GM23248 (cell line): ENCODE measurements at places on chromosomes 3 and 15.

DNA sequence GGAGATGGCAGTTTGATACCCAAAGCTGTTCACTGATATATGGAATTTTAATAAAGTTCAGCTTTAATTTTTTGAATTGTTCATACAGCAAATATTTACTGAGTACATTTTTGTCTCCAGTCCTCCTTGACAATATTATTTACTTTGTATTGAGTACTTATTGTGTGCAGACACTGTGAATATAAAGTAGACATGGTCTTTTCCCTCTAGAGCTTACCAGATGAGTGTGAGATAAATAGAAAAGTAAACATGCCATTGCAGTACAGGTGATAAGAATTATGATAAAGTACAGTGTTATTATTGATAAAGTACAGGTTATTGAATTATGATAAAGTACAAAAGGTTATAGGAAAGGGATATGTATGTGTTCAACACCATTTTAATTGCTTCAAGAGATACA is 2.1 kb downstream of the UBA5 start:
- DNase-seq = no peak

- DNase-seq = no peak
These were observed 26.1 kb downstream of the SEMA6D start for GRCh38 chr15:47743385-47743784.

DNA sequence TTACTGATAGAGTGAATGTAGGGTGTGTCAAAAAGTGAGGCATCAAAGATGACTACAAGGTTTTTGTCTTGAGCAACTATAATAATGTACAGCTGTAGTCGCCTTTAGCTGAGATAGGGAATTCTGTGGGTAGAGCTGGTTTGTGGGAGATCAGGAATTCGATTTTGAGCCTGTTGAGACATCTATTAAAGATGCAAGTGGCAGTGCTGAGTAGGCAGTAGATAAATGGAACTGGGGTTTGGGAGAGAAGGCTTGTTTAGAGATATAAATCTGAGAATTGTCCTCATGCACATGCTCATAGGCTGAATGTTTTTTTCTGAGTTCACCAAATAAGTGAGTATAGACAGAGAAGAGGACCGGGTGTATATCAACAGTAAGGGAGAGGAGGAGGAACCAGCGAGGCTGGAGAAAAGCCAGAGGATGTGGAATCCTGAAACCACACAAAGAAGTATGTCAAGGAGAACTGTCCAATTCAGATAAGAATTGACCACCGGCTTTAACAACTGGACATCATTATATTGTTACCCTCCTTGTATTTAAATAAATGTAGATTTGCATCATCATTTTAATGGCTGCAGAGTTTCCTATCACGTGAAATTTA is 146.0 kb upstream of the TNIK start:
- DNase-seq = peak; percentile 22

DNA sequence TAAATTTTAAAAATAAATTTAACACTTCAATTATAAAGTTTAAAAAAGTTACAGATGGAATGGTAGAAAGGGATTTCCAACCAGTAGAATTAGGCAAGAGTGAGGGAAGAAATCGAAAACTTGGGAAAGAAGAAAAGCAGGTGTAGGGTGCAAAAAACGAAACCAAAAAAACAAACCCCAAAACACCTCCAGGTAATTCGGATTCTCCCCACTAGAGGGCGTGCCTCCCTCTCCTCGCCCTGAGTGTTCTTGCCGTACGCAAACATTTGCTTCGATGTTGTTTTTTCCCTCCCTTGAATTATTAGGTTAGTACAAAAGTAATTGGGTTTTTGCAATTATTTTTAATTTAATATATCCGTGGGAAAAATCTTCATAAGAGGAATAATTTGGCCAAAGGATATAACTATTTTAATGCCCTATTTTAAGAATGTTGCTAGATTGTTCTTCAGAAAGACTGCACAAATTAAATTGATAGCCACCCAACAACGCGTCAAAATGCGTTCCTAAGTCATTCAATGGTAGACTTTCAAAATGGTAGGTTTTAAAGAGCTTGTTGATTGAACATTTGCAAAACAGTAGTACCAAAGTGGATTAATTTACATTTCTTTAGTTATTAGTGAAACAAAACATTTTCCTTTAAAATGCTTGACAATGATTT is 63.7 kb downstream of the SLC30A4 start:
- peak; percentile 60 for DNase-seq

DNA sequence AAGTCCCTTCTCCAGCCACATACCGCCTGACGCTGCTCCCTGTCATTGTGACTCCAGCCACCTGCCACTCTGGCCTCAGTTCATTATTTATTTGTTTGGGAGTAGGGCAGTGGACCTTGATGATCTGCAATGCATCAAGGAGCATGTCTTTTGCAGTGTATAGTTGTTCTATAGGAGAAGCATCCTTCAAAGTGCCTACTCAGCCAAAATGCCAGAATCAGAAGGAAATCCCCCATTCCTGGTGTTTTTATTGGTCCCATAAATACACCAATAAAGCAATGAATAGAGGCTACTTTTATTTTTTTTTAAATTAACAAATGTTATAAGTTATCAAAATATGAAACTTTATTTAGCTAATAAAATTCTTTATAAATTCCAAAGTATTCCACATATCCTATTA is 123.8 kb upstream of the NSMCE3 start:
- no peak for DNase-seq

- DNase-seq = no peak
These were observed 70.6 kb downstream of the SMAD6 start for GRCh38 chr15:66772604-66773128.

- peak; percentile 52 for DNase-seq
These were observed 70.8 kb downstream of the GPR156 start for GRCh38 chr3:120214176-120214575.

- DNase-seq = peak; percentile 49
These were observed 28.6 kb downstream of the PLD1 start for GRCh38 chr3:171781711-171782127.
